Left ventricle myocardium inferior (tissue), 1 donor: ENCODE measurements at places on chromosomes 16 and 17. TPM values are rescaled to one million over a fixed set of nuclear protein-coding genes. Genes with fewer than 3 reads are reported as not detected.

DNA sequence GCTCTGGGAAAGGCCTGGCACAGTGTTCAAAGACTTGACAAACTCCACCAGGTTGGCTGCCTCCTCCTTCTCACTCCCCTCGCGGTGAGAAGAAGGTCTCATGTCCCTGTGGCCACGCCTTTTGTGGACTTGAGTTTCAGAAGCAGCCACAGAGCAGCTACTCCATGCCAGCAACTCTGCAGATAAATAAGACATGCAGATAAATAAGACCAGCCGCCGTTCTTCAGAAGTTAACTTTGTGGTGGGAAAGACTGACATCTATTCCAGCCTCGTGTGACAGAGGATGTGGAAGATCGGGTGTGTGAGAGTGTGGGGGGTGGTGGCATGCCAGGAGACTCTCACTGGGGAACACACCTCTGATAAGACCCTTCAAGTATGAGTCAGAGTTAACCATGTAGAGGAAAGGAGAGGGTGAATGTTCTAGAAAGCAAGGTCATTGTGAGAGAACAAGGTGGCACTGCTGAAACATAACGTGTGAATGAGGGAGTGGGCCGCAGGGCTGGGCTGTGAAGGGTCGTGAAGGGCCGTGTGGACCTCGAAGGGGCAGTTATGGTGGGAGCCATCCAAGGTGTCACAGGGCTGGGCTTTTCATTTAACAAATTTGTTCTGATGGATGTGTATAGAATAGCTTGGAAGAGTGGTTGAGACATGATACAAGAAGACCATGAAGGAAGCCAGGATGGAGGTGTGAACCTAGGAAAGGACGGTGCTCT is 830 bp downstream of the SPACA3 start:
- H3K27ac ChIP-seq, result no peak overlapping the region
- H3K4me1 ChIP-seq, result no peaks in the 10 kb centered on the region
- DNase-seq, result no peak
- no peak overlapping the region for H3K4me3 ChIP-seq
- H3K36me3 ChIP-seq, result no peaks in the 10 kb centered on the region
- peaks cover 44% of the 10 kb centered on the region for H3K27me3 ChIP-seq

PARD6A gene
- 3.4 TPM for total RNA-seq

RCVRN gene
- 0.47 TPM for total RNA-seq

C16orf90 gene
- not detected for total RNA-seq

DNA sequence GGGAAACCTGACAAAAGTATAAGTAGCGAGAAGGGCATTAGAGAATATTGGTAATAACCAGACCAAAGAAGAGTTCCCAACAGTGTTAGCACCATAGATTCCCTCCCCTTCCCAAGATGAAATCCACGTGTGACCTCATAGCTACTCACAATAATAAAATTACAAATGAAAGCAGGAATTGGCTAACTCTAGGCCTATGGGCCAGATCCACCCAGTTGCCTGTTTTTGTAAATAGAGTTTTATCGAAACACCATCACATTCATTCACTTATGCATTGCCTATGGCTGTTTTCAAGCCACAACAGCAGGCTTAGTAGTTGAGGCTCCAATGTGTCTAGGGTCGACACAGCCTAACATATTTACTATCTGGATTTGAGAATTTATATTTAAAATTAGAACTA is 7.8 kb downstream of the CPHXL start:
- no peak overlapping the region for H3K27ac ChIP-seq
- no peak overlapping the region for H3K4me3 ChIP-seq
- DNase-seq, result no peak

DNA sequence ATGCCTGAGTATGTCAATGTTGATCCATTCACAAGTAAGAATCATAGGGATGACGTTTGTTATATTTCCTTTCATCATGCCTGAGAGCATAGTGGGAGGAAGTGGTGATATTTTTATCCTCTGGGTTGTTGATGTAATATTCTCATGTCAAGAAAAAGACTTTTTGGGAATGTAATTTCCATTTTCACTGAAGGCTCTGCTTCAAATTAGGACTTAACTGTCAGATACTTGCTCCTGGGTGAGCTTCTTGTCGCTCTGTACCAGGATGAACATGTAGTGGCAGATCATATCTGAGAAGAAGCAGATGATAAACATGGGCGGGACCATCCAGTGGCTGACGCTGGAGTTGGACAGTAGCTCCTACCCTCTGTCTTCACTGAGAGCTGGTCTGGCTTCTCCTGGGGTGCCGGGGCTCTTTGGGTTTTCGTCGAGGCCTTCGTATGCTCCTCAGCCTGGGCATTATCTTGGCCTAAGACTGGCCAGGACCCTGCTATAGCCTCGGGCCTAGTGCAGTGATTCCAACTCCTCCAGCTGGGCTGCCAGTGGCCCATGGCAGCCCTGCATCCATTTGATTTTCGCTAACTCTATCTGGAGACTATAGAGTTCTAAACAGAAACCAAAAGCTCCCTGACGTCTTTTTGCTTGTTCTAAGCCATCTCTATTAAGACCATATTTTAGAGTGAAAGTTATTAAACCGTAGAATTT is 19.7 kb downstream of the CYB5B start:
- peak; percentile 24 for DNase-seq
- H3K27ac ChIP-seq, result peak overlapping the region; percentile 91
- H3K27me3 ChIP-seq, result no peaks in the 10 kb centered on the region
- peak overlapping the region; percentile 53 for H3K4me3 ChIP-seq

- H3K4me3 ChIP-seq, result peak overlapping the region; percentile 93
- H3K4me1 ChIP-seq, result peaks cover 35% of the 10 kb centered on the region
- H3K27ac ChIP-seq, result peak overlapping the region; percentile 84
- H3K27me3 ChIP-seq, result no peaks in the 10 kb centered on the region
- H3K36me3 ChIP-seq, result no peaks in the 10 kb centered on the region
Measured at GRCh38 chr16:84144209-84144858, 643 bp downstream of the HSDL1 start.

- H3K27me3 ChIP-seq, result no peaks in the 10 kb centered on the region
- H3K4me3 ChIP-seq, result peak overlapping the region; percentile 96
- peak overlapping the region; percentile 89 for H3K27ac ChIP-seq
Measured at GRCh38 chr16:28975158-28975599, 601 bp downstream of the SPNS1 start.

DNA sequence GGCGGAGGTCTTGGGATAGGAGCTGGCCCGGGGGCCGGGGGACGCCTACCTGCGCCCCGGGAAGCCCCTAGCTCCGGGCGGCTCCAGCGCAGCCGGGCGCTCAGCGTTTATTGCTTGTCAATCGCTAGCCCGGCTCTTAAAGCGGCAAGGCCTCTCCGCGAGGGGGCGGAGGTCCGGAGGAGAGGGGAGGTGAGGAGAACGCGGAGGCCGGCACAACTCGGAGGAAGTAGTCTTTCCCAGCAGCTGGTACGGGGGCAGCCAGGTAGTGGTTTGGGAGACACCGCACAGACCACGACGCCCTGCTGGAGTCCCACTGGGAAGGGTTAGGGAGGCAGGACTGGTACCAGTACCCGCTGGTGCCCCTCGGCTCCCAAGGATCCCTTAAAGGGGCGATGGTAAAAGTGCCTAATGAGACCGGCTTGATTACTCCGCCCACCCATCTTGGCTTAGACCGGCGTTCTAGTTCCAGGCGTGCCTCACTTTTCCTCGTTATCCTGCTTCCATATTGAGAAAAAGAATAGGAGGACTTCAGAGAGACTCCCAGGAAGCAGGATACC is at the start of gene MPP2:
TSS of gene MPP2 (minus strand) at position 112 of the 557 bp plus-strand sequence. CDS start 3,076 bp downstream, outside the sequence.
- H3K27ac ChIP-seq, result peak within 1 kb of the TSS; percentile 79
- no peaks in the 10 kb centered on the region for H3K27me3 ChIP-seq
- DNase-seq, result peak; percentile 72
- peak within 1 kb of the TSS; percentile 93 for H3K4me3 ChIP-seq
- peaks cover 46% of the 10 kb centered on the region for H3K4me1 ChIP-seq
- H3K36me3 ChIP-seq, result no peaks in the 10 kb centered on the region

DNA sequence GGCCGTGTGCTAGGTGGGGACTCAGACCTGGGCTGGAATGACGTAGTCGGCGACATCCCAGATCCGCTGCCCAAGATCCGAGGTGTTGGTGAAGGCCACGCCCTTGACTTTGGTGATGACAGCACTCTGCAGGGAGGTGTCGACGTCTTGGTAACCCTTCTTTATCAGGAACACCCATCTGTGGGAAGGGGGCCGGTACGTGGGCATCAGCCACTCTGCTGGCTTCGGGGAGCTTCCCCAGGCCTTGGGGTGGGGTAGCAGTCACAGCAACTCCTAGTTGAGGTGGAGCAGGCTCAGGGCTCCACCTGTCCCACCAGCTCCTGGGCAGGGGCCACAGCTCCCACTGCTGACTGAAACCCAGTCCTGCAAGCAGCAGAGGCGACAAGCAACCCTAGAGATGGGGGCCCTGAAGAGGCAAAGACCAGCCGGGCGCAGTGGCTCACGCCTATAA is 4.3 kb downstream of the P2RX5 start:
- no peak overlapping the region for H3K4me3 ChIP-seq
- peaks cover 24% of the 10 kb centered on the region for H3K4me1 ChIP-seq
- no peak overlapping the region for H3K27ac ChIP-seq
- no peaks in the 10 kb centered on the region for H3K36me3 ChIP-seq
- peaks cover 75% of the 10 kb centered on the region for H3K27me3 ChIP-seq

DNA sequence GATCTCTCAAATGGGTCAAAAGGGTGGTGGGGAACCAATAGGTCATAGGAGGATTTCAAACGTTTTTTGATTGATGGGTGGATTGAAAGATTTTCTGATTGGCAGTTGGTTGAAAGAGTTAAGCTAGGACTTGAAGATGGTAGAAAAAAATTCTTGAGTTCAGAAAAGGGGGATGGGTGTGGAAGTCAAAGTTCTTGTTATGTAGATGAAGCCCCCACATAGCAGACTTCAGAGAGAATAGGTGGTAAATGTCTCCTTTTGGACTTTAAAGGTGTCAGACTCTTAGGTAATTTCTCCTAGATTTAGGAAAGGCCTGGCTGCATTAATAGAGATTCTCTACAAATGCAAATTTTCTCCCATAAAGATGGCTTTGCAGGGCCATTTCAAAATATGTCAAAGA is 163.3 kb downstream of the HS3ST4 start:
- no peak overlapping the region for H3K27ac ChIP-seq
- no peak for DNase-seq
- no peaks in the 10 kb centered on the region for H3K4me1 ChIP-seq
- H3K27me3 ChIP-seq, result peaks cover 59% of the 10 kb centered on the region
- no peak overlapping the region for H3K4me3 ChIP-seq

COL1A1 gene
- 45.8 TPM for total RNA-seq

GRCh38 chr17:50312308-50312707 is 33.6 kb upstream of the XYLT2 start:
- no peak for DNase-seq
- H3K27ac ChIP-seq, result no peak overlapping the region
- H3K4me3 ChIP-seq, result no peak overlapping the region
- H3K36me3 ChIP-seq, result no peaks in the 10 kb centered on the region
- no peaks in the 10 kb centered on the region for H3K4me1 ChIP-seq

DNA sequence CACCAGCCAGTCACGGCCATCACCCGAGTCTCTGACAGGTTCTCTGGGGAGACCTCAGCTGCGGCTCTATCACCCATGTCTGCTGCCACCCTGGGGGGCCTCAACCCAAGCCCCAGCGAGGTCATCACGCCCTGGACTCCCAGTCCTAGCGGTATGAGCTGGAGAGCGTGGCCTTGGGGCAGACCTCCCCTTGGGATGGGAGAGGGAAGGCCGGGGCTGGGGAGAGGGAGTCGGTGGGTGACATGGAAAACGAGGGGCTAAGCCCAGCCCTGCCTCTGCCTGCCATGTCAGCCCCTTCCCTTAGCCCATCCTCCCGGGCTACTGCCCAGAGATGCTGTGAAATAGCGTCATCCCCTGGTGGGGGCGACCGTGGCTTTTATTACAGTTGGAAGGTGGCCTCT is 8.7 kb downstream of the SMTNL2 start:
- no peak for DNase-seq
- H3K36me3 ChIP-seq, result peaks cover 13% of the 10 kb centered on the region
- H3K4me3 ChIP-seq, result no peak overlapping the region
- peaks cover 61% of the 10 kb centered on the region for H3K4me1 ChIP-seq
- H3K27ac ChIP-seq, result peak overlapping the region; percentile 8

DNA sequence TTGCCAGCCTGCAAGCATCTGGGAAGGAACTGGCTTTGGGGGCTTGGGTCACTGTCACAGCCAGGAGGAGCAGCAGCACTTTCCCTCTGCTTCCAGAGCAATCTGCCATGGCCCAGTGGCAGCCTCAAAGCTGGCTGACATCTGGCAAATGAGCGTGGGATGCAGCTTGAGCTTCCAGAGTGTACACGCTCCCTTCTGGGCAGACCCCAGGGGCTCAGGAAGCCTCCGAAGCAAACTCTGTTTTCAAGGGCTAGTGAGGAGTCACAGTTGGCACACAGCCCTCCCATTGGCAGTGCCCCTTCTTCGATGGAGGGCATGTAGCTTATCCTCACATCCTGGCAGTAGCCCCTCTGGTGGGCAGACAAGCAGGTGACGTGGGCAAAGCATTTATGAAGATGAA is 249.6 kb downstream of the ENGASE start:
- no peak for DNase-seq
- peaks cover 92% of the 10 kb centered on the region for H3K27me3 ChIP-seq
- H3K36me3 ChIP-seq, result no peaks in the 10 kb centered on the region
- H3K27ac ChIP-seq, result no peak overlapping the region
- H3K4me1 ChIP-seq, result no peaks in the 10 kb centered on the region

LYRM1 gene
- 45.4 TPM for total RNA-seq

PLA2G10 gene
- total RNA-seq, result not detected

IRX3 gene
- 94.4 TPM for total RNA-seq

DNA sequence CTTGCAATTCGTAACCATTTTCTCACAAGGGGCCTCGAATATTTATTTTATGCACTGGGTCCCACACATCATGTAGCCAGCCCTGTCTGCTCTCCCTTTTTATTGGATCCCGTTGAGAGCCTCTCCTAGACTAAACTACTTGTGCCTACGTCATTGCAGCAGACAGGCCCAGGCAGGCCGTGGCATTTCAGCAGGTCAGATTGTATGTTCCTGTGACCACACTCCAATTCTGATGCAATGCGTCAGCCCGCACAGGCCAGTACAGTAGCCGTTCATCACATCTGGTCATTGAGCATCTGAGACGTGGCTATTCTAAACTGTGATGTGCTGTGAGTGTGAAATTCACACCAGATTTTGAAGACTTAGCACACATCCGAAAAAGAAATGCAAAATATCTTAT is 42.2 kb downstream of the ABAT start:
- no peaks in the 10 kb centered on the region for H3K36me3 ChIP-seq
- no peak overlapping the region for H3K4me3 ChIP-seq
- no peak for DNase-seq
- peaks cover 8% of the 10 kb centered on the region for H3K4me1 ChIP-seq
- no peak overlapping the region for H3K27ac ChIP-seq
- no peaks in the 10 kb centered on the region for H3K27me3 ChIP-seq

CACNA1H gene
- 2.5 TPM for total RNA-seq

CCL22 gene
- not detected for total RNA-seq

DNA sequence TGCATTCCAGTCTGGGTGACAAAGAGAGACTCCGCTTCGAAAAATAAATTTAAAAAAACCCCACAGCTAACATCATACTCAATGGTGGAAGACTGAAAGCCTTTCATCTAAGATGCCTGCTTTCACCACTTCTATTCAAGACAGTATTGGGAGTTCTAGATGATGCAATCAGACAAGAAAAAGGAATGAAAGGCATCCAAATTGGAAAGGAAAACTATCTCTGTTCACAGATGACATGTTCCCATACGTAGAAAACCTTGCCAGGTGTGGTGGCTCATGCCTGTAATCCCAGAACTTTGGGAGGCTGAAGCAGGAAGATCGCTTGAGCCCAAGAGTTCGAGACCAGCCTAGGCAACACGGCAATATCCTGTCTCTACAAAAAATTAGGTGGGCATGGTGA is 31.1 kb downstream of the RANBP10 start:
- DNase-seq, result no peak
- H3K4me3 ChIP-seq, result no peak overlapping the region
- H3K36me3 ChIP-seq, result peaks cover 14% of the 10 kb centered on the region
- no peak overlapping the region for H3K27ac ChIP-seq
- H3K27me3 ChIP-seq, result no peaks in the 10 kb centered on the region

GOSR2 gene
- 41.9 TPM for total RNA-seq
